Astrocyte (in vitro differentiated cells and primary cell): ENCODE measurements at places on chromosomes 11 and 22. TPM values are rescaled to one million over a fixed set of nuclear protein-coding genes. Genes with fewer than 3 reads are reported as not detected.

The OR10A2 gene
- total RNA-seq = not detected in 2 replicates

The ZBTB16 gene
- total RNA-seq = 0.36 and 0.50 TPM in 2 replicates

The DCHS1 gene
- total RNA-seq = 7.7 and 8.4 TPM in 2 replicates

The CDC42BPG gene
- 2.0 and 4.6 TPM in 2 replicates for total RNA-seq

The OR52N4 gene
- total RNA-seq = not detected in 2 replicates

The BTG4 gene
- 0.50 and 0.55 TPM in 2 replicates for total RNA-seq

DNA sequence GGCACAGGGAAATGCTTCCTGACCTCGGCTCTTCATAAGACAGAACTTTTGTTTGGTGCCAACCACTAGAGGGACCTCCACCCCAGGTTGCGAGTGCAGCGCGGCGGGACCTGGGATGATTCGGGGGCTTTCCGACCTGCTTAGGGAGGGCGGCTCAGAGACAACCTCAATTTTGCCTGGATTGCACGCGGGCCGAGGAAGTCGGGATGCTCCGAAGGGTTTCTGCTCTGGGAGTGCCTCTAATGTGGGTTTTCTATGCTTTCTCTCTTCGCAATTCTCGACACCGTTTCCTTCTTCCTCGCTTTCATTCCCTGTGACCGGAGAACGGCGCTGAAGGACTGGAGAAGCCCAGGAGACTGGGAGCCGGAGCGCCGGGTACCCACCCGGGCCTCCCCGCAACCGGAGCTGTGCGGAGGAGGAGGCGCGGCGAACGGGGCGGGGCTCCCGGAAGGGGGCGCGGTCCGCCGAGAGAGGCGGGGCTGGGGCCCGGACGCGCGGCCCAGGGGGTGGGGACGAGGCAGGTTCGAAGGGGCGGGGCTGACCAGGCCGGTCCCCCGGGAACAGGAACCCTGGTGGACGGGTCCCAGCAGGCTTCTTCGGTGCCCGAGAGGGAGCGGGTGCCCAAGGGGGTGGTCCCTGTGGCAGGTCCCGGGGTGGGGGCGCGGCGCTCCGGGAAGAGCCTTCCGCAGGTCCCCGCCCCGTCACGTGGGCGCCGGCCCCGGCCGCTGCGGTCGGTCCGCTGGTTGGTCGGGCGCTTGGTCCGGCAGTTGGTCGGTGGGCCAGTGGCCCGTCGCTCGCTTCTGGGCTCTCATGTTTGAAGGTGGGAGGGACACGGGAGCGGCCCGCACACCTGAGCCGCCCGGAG lies at the start of gene PPFIBP2:
TSS of gene PPFIBP2 (plus strand) at position 766 of the 865 bp plus-strand sequence. CDS start 35,477 bp downstream, outside the sequence.
- H3K4me3 ChIP-seq = peak within 1 kb of the TSS; percentile 79
- peak; percentile 16 for DNase-seq
- no peak within 1 kb of the TSS for H3K27ac ChIP-seq
- peaks cover 6% of the 10 kb centered on the region for H3K4me1 ChIP-seq
- peaks cover 19% of the 10 kb centered on the region for H3K27me3 ChIP-seq
- H3K36me3 ChIP-seq = no peaks in the 10 kb centered on the region

DNA sequence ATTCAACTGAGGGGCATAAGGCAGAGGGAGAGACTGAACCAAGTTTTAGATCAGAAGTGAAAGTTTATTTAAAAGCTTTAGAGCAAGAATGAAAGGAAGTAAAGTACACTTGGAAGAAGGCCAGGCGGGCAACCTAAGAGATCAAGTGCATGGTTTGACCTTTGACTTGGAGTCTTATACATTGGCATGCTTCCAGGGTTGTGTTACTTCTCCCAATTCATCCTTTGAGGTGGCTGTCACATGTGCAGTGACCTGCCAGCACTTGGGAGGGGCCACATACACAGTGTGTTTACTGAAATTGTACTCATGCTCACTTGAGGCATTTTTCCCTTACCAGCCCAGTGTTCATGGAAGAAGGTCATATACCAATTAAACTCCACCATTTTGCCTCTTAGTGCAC lies 30.4 kb downstream of the CYP2R1 start:
- no peak overlapping the region for H3K27ac ChIP-seq
- no peak overlapping the region for H3K4me3 ChIP-seq
- H3K36me3 ChIP-seq = no peaks in the 10 kb centered on the region

DNA sequence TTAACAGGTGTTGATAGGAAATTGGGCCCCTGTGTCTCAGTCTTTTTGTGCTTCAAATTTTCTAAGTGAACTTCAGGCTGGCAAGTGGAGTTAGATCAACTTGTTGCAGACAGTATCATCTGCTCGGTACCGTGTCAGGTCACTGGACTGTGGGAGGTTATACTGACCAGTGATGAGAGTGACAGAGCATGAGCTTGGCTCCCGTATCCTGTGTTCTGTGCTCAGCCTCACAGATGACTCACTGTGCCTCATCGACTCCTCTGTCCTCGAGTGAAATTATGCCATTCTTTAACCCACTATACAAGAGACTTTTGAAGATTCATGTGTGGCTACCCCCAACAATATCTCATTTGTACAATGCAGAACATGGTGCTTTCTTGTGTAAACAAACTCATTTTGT lies 7.9 kb downstream of the GRAP2 start:
- peak; percentile 4 for DNase-seq
- H3K4me1 ChIP-seq = no peaks in the 10 kb centered on the region
- H3K4me3 ChIP-seq = no peak overlapping the region
- peaks cover 9% of the 10 kb centered on the region for H3K27me3 ChIP-seq
- no peaks in the 10 kb centered on the region for H3K36me3 ChIP-seq
- H3K27ac ChIP-seq = no peak overlapping the region

DNA sequence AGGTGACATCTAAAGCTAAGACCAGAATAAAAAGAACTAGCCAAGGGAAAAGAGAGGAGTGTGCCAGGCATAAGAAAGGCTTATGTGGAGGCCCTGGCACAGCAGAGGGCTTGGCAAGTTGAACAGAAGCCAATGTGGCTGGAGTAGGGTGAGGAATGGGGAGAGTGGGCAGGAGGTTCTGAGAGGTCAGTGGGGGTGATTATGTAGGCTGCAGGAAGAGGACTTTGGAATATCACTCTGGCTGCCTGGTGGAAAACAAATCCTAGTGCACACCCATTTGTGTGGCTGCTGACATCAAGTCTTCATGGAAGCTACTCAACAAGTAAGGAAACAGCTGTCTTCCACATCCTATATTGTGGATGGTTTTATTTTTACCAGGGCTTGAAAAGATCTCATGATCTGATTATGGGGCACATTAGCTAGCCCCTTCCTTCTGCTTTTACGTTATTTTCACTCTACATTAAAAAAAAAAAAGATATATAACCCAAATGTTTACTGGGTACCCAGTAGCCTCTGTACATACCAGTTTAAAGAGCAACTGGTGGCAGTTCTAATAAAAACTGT lies 3.4 kb downstream of the MRPL16 start:
- peaks cover 11% of the 10 kb centered on the region for H3K4me1 ChIP-seq
- H3K4me3 ChIP-seq = no peak overlapping the region
- DNase-seq = no peak
- peaks cover 22% of the 10 kb centered on the region for H3K36me3 ChIP-seq
- no peaks in the 10 kb centered on the region for H3K27me3 ChIP-seq

DNA sequence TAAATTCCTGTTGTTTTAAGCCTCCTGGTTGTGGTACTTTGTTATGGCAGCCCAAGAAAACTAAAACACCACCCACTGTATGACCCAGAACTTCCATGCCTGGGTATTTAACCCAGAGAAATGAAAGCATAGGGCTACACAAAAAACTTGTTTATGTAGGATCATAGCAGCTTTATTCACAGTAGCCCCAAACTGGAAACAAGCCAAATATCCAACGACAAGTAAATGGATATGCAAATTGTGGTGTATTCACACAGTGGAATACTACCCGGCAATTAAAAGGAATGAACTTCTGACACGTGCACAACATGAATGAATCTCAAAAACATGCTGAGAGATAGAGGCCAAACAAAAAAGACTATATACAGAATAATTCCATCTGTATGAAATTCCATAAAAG lies 62.2 kb upstream of the NAV2 start:
- peaks cover 19% of the 10 kb centered on the region for H3K27me3 ChIP-seq
- H3K4me1 ChIP-seq = peaks cover 7% of the 10 kb centered on the region
- DNase-seq = no peak
- no peak overlapping the region for H3K4me3 ChIP-seq
- H3K27ac ChIP-seq = no peak overlapping the region
- H3K36me3 ChIP-seq = no peaks in the 10 kb centered on the region

DNA sequence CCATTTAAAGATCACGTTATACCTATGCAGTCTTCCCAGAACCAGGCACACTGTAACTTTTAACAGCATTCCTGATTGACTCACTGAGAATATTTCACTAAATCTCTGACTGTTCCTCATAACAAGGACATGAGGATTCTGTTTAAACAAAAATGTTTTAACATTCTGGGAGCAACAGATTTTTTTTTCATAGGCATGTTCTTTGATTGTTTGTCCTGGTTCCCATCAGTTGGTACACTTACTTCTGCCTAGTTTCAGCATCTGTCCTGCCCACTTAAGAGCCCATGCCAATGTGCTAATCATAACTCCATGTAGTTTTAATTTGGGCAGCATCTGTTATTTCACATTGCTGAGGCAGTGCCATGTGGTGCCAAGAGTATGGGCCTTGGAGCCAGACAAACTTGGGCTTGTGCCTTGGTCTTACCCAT lies 138.5 kb upstream of the CTSC start:
- peak; percentile 9 for DNase-seq
- no peak overlapping the region for H3K27ac ChIP-seq
- H3K4me1 ChIP-seq = peaks cover 14% of the 10 kb centered on the region

DNA sequence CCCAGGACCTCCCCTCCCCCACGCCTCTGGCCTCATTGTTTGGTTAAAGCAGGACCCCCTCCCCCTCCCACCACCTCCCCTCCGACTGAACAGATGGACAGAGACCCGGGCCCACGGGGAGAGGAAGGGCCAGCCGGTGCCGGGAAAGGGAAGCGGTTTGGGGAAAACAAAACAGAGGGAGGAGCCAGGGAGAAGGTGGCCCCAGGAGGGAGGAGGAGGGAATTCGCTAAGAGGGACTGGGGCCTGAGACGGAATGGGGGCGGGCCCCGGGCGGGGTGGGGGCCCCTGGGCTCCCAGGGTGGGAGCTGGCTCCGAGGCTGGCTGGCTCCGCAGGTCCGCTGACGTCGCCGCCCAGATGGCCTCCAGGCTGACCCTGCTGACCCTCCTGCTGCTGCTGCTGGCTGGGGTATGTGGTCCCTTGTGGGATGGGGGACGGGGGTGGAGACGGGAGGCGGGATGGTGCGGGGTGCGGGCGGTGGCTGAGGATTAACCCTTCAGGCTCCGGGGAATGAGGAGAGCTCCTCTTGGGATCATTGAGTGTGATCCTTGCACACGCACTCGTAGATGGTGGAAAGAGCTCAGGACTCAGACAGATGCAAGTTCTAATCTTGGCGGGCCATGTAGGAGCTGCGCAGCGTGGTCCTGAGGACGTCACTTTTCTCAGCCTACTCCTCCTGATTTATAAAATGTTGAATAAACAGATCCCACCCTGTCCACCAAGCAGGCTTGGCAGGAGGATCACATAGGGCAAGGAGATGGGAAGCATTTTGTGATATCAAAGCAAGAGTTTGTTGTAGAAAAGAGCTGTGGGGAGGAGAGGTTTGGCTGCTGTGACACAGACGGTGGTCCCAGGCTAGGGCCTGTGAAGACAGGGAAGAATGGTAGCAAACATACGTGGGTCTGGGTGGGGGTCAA lies 688 bp downstream of the SERPING1 start:
- H3K4me1 ChIP-seq = no peaks in the 10 kb centered on the region
- no peaks in the 10 kb centered on the region for H3K36me3 ChIP-seq
- H3K27ac ChIP-seq = no peak overlapping the region
- DNase-seq = peak; percentile 16
- H3K4me3 ChIP-seq = peak overlapping the region; percentile 10

DNA sequence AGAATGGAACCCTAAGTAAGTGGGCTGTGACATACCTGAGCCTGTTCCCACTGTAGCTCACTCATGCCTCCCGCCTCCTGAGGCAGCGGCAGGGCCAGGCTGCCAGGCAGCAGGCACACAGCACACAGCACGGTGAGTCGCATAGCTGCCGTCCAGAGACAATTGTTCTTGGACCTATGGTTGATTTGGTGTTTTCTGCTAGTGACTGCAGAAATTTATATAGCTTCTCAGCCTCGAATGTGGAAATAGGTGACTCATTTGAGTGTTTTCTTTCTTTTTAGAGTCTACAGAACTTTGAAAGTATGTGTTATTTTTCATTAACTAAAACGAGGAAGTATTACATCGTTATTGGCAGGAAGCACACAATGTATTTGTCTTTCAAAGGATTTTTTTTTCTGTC lies at the start of gene MMP7:
TSS of gene MMP7 (minus strand) at position 190 of the 400 bp plus-strand sequence. CDS start at position 143, 47 bp downstream.
- H3K27me3 ChIP-seq = no peaks in the 10 kb centered on the region
- no peak within 1 kb of the TSS for H3K27ac ChIP-seq
- no peaks in the 10 kb centered on the region for H3K4me1 ChIP-seq
- DNase-seq = peak; percentile 35
- no peaks in the 10 kb centered on the region for H3K36me3 ChIP-seq
- no peak within 1 kb of the TSS for H3K4me3 ChIP-seq

DNA sequence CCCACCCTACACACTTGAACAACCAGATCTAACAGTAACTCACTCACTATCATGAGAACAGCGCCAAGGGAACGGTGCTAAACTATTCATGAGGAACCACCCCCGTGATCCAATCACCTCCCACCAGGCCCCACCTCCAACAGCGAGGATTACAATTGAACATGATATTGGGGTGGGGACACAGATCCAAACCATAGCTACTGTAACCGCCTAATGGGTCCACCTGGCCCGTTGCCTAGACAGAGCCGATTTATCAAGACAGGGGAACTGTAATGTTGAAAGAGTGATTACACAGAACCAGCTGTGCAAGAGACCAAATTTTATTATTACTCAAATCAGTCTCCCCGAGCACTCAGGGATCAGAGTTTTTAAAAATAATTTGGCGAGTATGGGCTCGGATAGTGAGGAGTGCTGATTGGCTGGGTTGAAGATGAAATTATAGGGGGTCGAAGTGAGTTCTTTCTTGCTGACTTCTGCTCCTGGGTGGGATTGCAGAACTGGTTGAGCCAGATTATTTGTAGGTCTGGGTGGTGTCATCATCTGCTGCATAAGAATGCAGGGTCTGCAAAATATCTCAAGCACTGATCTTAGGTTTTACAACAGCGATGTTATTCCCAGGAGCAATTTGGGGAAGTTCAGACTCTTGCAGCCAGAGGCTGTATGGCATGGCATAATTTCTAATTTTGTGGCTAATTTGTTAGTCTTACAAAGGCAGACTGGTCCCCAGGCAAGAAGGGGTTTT lies 17.9 kb upstream of the ZC3H12C start:
- H3K4me3 ChIP-seq = no peak overlapping the region
- H3K27me3 ChIP-seq = no peaks in the 10 kb centered on the region
- H3K4me1 ChIP-seq = peaks cover 6% of the 10 kb centered on the region
- no peak overlapping the region for H3K27ac ChIP-seq

DNA sequence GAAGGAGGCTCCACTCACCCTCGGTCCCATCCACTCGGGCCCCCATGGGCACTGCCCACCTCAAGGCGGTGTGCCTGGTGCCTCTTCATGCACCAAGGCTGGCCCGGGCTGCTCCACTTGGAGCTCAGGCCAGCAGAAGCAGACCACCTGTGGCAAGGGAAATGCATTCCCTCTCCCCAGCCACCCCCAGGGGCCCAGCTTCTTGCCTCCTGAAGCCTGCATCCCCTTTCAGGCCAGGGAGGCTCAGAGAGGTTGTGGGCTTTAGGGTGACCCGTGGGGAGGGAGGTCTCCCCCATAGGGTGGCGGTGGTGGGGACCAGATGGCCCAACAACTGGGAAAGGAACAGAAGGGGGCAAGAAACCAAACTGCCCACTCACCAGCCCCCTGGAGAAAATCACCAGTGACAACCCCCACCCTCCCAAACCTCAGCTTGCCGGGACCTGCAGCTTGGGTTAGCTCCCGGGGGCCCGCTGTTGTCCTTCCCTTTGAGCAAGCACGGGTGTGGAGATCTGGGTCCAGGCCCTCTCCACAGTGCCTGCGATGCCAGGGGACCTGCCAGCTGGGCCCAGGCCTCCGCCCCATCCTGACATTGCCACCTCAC lies 8.4 kb downstream of the CBX6 start:
- no peak overlapping the region for H3K27ac ChIP-seq
- H3K27me3 ChIP-seq = no peaks in the 10 kb centered on the region
- DNase-seq = no peak
- H3K4me3 ChIP-seq = no peak overlapping the region
